ENCODE measurements at places on chromosomes 2 and 18.

DNA sequence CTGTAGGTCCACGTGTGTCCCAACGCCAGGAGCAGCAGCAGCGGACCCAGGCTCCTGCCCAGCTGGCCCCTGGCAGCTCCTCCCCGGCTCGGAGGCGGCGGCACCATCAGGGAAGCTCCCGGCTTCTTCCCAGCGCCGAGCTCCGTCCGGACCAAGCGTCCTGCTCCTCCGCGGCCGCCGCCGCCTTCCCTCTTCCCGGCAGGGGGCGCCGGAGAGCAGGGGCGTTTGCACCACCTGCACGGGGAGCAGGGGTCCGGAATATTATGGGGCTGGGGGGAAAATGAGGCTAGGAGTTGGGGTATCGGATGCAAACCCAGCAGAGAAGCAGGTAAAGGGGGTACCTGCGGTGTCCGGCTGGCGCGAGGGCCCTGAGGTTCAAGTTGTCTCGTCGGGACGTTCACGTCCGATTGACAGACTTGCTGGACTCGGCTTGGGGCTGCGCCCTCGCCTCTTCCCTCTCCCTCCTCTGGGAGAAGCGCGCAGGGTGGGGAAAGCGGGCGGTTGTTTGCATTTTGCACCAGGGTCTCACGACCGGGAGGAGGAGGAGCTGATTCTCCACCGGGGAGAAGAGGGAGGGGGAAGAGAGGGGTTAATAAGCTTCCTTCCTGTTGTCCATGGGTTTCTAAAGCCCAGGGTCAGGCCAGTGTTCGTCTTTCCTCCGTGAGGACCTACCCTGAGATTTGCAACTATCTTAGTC is at the start of gene CCBE1:
CCBE1 (minus strand) TSS at position 188 of the 697 bp plus-strand sequence.
- DNase-seq: peak; percentile 31

GRCh38 chr18:33115917-33116316 is 324.6 kb downstream of the CCDC178 start:
- DNase-seq: no peak

DNA sequence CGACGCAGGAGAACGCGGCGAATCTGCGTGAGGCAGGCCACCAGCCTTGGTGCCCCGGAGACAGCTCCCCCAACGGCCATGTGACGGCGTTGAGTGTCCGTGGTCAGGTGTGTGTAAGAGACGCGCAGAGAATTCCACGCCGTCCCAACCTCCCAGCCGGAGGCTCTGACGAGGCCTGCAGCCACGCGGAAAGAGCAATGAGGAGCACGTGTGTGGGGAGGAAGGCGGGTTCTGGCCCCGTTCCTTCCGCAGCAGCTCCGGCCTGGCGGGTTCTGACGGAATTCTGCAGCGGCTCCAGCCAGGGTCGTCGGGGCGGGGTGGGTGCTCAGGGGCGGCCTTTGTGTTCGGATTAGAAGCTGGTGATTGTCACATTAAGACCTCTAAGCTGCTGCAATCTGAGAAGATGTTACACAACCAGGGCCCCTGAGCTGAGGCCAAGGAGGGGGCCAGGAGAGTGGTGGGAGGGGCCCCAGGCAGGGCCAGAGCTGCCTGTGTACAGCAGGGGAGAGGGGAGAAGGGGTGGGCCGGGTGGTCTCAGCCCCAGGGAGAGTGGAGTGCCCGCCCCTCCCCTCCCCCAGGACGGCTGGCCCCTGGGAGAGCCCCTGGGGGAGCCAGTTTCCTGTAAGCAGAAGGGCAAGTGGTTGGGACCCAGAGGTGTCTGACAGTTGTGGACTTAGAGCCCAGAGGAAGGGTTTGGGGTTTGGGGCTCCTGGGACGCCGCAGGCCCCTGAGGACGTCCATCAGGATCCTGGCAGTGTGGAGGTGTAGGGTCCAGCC is 5.1 kb upstream of the GAL3ST2 start:
- DNase-seq: no peak

- no peak for DNase-seq
Observed at GRCh38 chr2:99471654-99472599, 17.9 kb downstream of the REV1 start.

DNA sequence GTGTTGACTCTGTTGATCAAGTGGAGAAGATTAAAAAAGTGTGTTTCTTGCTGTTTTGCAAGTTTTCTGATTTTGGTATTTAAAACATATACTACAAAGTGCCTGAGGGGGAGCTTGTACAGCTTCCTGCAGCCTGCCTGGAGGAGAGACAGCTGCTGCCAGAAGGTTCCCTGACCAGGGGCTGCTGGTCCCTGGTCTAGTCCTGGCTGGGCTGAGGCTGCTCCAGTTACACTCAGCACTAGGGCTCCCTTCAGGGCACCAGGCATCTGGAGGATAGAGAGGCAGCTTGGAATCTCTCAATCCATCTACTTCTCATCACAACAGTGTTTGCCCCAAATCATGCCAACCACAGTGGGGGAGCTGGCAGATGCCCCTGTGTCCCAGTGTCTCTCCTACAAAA is 4.8 kb downstream of the MC2R start:
- no peak for DNase-seq

- peak; percentile 56 for DNase-seq
Observed at GRCh38 chr2:215900843-215901242, 112.5 kb downstream of the MREG start.

DNA sequence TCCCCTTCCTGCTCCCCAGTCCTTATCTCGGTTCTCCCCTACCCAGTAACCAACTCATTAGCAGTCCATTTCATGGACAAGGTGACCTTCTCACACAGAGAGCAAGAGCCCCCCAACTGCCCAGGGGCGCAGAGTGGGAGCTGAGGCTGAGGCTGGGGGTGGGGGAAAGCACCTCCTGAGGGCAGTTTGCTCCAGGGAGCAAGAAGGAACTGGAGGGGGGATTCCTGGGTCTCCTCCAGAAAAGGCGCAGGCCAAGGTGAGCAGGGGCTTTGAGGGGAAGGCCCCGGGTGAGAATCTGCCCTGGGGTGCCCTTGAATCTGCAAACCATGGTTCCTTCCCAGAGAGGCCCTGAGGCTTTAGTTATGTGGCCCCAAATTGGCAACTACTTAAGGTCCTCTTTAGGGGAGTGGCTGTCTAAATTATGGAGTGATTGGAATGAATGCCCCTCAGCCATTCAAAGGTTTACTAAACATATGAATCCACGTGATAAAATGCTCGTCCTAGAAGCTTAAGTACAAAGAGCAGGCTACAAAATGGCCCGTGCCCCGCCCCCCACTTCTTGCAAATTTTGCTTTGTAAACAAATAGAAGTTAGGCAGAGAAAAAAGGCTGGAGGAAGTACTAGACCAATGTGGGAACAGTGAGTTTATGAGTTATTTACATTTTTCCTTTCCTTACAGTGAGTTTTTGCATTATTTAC is 123.5 kb upstream of the HS6ST1 start:
- DNase-seq: peak; percentile 49

DNA sequence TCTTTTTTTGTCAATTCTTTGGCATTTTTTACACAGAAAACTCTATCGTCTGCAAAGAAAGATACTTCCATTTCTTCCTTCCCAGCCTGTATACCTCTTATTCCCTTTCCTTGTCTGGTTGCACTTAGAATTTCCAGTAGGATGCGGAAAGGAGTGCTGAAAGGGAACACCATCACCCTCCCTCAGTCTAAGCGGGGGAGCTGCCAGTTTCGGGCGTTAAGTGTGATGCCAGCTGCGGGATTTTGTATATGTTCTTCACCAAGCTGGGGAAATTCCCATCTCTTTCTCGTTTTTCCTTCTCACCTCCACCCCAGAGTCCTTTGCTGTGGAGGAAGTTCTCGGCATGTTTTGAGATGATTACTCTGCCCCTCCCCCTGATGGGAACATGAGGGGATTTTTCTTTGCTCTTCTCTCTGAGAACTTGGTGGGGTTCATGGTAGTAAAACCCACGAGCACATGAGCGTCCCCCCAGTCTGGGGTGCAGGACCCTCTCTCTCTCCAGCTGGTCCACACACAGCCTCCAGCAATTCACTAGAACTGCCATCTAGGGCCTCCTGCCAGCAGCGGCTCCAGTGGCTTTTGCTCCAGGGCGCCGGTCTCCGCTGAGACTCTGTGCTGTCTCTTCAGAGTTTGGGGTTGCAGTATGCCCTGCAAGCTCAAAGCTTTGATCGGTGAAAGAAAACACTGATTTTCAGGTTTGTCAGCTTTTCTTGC is 15.5 kb downstream of the AQP12A start:
- no peak for DNase-seq

- DNase-seq: no peak
Observed at GRCh38 chr2:66573821-66574233, 138.9 kb downstream of the MEIS1 start.

- DNase-seq: no peak
Observed at GRCh38 chr18:50886929-50887328, 8.0 kb downstream of the ME2 start.

- DNase-seq: no peak
Observed at GRCh38 chr2:85468704-85469349, 50.3 kb downstream of the SH2D6 start.

DNA sequence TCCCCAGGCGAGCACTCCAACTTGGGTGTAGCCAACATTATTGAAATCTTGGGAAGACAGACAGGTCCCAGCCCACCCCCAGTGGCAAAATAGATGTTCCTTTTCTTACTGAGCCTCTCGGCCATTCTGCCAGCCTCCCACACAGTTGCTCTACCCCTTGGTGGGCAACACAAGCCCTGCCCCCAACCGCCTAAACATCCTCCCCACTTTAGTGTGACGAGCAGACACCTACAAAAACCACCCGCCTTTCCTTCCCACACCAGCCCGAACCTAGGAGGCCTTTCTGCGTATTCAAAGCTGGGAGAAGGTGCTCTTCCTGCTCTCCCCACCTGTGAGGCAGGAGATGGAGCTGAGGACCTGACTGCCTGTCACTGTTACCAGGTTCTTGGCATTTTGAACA is 58.6 kb upstream of the CAB39 start:
- no peak for DNase-seq

DNA sequence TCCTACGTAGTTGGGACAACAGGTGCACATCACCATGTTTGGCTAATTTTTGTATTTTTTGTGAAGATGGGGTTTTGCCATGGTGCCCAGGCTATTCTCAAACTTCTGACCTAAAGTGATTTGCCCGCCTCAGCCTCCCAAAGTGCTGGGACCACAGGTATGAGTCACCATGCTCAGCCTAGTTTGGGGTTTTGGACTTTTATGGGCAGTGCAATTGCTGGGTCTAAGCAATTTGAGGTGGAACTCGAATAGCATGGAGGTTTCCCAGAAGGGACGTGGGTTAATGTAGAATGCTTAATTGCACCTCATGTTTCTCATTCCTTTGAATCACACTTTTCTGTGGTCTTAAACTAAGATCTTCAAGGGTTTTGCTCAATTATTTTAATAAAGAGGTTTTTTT is 102.3 kb upstream of the EPHA4 start:
- no peak for DNase-seq

DNA sequence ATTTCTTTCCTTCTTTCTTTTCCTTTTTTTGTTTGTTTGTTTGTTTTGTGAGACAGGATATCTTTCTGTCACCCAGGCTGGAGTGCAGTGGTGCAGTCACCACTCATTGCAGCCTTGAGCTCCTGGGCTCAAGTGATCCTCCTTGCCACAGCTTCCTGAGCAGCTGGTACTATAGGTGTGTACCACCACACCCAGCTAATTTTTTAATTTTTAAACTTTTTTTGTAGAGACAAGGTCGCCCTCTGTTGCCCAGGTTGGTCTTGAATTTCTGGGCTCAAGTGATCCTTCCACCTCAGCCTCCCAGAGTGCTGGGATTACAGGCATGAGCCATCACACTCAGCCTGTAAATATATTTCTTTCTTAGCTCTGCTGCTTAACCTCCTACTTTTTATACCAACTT is 83.4 kb upstream of the CYP20A1 start:
- DNase-seq: no peak

DNA sequence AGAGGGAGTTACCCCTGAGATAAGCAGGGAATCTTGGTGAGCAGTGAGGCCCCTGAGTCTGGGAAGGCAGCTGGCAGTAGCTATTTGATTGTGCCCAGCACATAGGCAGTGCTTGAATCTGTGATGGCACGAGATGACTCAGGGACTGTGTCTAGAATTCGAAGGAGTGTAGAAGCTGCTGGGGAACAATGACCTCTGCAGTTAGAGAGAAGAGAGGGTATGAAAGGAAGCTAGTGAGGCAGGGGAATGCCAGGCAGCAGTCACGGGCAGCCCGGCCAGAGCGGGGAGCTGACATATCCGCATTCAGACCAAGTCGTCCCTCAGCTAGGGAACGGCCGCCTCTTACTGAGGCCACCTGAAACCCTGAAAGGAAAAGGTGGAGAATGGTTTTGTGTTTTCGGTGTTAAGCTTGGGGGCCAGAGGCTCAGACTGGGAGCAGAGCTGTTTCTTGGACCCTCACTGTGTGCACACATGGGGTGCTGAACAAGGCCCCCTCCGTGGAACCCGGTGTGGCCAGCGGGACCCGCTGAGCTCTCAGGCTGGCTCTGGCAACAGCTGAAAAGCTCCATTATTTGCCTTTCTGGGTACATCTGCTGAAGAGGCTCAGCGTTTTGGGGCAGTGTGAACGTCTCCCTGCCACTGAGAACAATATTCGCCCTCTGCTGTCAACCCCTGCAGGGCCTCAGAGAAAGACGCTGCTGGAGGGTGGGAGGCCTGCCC is 32.9 kb downstream of the ARHGEF4 start:
- DNase-seq: no peak

DNA sequence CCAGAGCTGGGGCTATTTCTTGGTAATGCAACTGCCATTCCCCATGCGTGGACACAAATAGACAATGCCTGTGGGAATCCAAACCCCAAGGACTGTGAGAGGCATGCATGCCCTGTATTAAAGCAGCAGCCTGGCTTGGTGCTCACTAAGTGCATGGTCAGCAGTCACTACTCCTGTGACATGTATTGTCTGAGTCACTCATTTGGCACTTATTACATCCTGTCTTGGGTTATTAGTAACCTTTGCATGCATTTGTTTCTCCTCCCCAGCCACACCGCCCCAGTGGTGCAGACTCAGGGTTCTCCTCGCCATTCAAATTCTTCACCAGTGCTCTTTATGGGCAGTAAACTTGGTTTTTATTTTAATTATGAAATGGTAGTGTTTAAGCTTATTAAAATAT is 30.2 kb downstream of the PRKCE start:
- DNase-seq: peak; percentile 76

DNA sequence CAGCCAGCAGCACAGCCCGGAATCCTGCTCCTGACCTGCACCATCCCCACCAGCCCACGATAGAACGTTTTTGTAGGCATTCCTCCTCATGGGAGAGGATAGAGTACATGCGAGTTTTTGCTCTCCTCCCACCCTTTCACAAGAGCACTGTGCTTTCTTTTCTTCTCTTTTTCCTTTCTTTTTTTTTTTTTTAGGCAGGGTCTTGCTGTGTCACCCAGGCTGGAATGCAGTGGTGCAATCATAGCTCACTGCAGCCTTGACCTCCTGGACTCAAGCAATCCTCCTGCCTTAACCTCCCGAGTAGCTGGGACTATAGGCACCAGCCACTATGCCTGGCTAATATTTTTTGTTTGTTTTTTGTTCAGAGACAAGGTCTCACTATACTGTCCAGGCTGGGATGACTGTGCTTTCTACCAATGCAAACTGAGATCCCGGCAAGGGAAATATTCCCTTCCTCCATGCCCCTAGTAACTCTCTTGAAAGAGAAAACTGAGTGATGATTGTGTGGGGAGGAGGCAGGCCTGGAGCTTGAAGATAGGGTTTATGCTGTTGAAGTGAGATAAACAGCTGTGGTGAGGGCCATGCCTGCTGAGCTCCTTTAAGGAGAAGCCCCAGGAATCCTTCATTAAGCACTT is 82.6 kb upstream of the TXNDC2 start:
- no peak for DNase-seq

Data from suppressor macrophage treated with lipopolysaccharide for 1 hour (primary cell).